ENCODE measurements at places on chromosomes 7 and 10.
A peak's percentile ranks its signal among the peaks of the same experiment; 100 is the strongest.

DNA sequence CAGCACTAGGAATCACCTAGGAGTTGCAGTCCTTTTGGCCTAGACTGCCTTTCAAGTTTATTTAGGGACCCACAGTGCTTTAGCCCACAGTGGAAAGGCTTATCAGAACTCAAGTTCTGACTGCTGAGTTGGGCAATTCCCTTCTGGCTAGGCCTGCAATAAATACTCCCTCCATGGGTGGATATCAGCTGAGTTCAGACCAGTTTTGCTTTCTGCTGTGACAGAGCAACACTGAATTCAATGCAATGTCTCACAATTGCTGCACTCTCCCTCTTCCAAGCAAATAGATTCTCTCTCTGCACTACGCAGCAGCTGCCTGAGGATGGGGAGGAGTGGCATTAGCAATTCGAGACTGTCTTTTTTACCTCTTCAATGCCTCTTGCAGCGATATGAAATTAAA, 1153.3 kb downstream of the SORCS1 start:
- DNase-seq = no peak

- DNase-seq = peak; percentile 51
Observed at GRCh38 chr7:131878777-131879176, 322.3 kb upstream of the PODXL start.

- no peak for DNase-seq
Observed at GRCh38 chr7:95660023-95660434, 63.7 kb upstream of the PDK4 start.

DNA sequence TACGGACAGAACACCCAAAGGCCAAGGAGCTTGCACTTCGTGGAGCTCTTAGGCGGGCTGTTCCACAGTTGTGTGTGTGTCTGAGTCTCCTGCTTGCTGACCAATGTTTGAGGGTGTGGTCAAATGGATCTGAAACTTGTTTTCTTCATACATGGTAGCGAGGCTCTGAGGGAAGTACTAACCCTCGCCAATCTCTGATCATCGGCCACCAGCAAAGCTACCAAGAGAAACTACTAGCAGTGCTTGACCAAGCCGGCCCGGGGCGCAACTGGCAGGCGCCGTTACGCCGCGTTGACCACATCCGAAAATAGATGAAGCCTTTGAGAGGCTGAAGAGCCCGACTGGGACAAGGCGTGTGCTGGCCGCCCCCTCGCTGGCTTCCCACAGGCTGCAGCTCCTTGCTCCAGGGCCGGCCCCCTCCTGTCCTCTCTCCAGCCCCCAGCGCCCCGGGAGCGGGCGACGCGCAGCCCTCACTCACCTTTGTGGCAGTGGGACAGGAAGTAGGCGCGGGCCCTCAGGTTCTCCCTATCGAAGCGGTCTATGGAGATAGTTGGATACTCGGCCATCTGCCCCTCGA, 384 bp downstream of the DCLRE1C start:
- DNase-seq = no peak

DNA sequence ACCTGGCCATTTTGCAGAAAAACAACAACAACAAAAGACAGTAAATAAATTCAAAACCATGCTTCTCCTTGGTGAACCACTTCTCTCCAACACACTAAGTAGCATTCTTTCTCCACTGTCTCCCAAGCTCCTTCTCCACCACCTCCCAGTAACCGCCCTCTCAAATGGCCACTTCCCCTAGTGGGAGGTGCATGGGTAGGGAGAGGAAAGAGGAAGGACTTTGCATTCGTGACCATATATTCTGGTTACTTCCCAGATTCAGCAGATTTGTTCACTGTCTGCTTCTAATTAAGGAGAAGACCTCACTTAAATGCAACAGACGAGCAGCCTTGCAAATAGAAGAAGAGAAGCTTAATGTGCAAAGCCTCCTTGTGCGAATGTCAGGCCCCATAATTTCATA, 166.8 kb downstream of the SORCS1 start:
- no peak for DNase-seq

GRCh38 chr7:1548944-1549343, 7.1 kb downstream of the TMEM184A start:
- no peak for DNase-seq

DNA sequence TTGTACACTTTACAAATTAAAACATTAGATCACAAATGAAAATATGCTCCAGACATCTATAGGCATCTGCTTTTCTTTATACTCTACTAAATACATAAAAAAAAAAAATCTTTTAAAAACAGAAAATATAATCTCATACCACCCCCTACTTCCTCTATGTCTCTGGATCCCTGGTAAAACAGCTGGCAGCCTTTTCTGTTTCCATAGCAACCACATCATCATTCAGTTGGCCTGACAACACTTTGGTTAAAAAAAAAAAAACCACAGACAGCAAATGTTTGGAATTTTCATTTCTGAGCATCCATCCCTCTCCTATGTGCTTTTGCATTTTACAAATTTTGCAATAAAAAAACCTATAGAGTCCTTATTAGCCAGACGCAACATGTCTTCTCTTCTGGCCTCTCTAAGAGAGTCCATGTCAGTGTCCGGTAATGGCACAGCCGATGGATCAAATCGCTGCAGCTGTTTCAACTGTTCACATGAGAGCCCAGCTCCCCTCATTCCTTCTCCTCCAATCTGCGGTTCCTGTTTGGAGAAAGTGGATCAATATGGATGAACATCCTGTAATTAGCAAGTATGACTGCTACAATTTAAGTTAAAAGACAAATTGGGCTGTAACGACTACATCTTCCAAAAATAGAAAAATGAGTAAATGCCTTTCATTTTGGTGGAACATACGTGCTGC, 105.6 kb downstream of the NSUN6 start:
- no peak for DNase-seq

- DNase-seq = no peak
Observed at GRCh38 chr7:4277936-4278335, 404.2 kb upstream of the FOXK1 start.
